ENCODE measurements at places on chromosomes 5 and 9. TPM values are rescaled to one million over a fixed set of nuclear protein-coding genes. Genes with fewer than 3 reads are reported as not detected.

DNA sequence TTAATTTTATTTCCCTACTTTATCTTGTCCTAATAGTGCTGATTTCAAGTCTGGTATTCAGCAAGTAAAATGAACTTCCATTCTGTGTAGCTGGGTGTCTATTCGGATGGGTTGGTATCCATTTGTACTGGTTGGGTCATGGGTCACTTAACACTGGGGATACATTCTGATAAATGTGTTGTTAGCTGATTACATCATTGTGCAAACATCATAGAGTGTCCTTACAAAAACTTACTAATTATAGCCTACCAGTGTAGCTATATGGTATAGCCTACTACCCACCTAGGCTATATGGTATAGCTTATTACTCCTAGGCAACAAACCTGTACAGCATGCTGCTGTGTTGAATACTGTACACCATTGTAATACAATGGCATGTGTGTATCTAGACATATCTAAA, 1373.7 kb upstream of the DMAC1 start:
- DNase-seq, result no peak

GRCh38 chr5:78077369-78078068, 217.0 kb downstream of the AP3B1 start:
- DNase-seq, result no peak

DNA sequence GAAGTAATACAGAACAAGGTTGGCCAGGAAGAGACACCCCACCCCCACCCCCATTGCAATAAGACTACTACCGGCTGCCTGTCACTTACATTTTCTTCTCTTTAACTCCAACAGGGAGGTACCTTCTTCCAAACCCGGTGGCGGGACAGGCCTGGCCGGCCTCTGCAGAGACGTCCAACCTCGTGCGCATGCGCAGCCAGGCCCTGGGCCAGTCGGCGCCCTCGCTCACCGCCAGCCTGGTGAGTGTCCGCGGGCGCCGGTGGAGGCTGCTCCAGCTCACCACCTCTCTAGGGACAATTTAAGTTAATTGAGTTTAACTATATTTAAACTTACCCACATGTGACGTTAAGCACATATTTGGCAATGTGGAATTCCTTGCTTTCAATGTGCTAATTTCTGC, 192.4 kb downstream of the MAST4 start:
- DNase-seq, result no peak

DNA sequence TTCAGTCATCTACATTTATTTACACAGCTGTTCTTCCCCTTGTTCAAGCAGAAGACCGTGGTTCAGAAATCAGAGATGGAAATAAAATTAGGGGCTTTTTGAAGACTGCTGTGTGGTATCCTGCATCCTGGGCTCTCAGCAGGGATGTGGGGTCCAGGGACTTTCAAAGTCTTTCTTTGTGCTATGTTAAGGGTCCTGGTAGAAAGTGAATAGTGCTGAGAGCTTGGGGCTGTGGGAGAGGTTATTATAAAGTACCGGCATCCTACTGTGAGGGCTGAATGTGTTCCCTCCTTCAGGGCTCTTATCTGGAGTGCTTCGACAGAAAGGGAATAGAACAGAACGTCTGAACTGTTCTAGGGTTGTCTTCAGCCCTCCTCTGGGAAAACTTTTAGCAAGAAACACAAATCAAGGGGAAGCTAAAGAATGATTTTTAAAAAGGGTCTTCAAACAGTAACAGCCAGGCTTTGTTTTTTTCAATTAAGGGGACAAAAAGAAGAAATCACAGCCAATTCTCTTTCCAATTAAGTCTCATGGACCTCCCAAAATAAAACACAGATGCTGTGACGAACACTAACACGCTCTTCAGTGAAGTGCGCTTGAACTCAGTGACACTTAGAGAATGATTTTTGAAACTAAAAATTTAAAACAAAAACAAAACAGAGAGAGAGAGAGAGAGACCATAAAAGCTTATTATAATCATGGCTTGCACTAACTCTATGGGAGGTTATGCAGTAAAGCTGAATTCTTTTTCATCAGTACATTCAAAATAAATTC, 15.7 kb upstream of the SLC1A3 start:
- DNase-seq, result no peak

DNA sequence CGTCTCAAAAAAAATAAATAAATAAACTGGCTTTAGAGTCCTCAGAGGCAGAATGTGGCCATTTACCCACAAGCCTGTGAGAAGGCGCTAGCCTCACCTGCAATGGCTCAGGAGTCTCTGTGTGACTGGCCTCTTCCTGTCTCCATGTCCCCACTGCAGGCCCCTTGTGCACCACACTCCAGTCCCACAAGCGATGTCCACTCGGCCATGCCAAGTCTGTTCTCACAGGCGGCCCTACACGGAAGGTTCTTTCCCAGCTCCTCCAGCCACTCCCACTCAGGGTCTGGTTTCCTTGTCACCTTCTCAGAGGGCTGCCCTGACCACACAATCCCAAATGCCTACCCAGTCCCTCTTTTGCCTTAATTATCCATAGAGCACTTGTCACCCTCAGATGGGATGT, 38.2 kb downstream of the POLR1E start:
- DNase-seq, result no peak

DNA sequence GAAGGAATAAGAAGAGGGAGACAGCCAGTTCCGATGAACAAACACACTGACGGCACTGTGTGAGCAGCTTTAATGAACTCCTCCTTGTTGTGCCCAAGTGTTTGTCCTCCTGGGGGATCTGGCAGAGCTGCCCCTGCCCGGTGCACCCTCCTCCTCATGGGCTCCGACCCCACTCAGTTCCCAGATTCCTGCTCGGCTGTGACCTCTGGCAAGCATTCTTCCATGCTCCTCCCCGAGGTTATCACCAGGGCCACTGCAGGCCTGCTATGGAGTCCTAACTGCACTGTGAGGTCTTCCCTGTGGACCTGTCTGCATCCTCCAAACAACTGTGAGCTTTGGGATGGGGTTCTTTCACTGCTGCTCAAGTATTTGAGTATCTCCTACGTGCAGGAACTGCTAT, 142.2 kb downstream of the DCP2 start:
- DNase-seq, result no peak

DNA sequence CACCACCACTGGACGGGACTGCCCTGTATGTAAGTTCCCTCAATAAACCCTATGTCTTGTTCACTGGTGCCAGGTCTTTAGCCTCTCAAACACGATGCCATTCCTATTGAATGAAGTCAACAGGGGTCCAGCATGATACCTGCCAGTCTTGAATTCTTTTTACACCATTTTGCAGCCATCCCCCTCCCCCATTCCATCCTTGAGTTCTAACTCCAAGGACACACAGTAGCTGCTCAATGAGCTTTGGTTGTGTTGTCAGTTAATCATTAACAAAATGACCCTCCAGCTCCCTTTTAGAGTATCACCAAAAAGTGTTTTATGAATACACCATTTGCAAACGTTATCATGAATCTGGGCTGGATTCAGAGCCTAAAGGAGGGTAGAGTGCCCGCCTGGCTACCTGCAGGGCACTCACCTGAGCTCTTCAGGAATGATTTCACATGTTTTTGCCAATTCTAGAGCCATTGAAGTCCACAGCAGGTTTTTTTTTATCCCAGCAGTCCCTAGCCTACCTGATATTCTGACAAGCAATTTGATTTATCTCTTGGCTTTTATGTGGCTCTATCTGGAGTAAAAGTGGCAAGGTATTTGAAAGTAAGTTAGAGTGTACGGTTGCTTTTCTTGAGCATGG, 271.8 kb downstream of the SMARCA2 start:
- DNase-seq, result no peak

GRCh38 chr9:14258156-14258555, 55.8 kb downstream of the NFIB start:
- DNase-seq, result no peak

DNA sequence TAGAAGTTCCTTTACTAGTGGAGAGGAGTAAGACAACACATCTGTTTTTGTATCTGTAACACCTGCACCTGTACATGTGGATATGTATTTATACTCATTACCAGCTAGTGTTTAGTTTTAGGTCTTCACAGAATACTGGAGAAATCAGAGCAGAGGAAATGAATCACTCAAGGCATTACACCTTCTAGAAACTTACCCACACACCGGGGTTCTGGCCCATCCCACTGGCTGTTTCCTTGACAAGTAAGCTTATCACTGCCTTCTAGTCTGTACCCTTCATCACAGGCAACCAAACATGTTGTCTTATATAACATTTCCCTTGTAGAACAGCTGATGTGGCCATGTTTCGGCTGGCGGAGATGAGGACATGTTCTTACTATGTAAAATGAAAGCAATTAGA, 76.7 kb downstream of the SVEP1 start:
- DNase-seq, result no peak

- DNase-seq, result no peak
Observed at GRCh38 chr9:121880343-121880898, 212.7 kb downstream of the TTLL11 start.

- no peak for DNase-seq
Observed at GRCh38 chr5:173094012-173094661, 38.0 kb downstream of the CREBRF start.

- no peak for DNase-seq
Observed at GRCh38 chr5:131186561-131187256, 16.0 kb downstream of the LYRM7 start.

DNA sequence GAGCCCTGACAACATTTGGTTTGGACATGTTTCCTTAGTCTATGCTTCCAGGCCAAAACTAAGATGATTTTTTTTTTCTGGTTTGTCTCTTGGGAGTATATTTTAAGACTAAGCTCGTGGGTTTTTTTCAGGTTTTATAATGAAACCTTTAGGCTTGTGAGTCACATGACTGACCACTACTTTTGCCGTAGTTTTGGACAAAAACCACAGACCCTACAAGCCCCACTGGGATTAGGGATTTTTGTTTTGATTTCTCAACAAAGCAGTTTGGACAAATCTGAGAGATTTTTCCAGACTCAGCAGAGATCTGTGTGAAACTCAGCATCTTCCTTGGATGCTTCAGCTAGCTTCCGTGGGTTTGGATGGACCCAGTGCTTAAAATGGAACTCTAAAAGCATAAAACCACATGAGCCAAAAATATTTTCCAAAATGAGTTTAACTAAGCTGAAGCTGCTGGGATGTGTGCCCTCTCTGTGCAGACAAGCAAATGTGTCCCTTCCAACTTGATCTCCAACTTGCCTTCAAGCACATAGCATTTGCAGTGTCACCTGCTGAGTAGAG, 70.3 kb upstream of the SMIM15 start:
- no peak for DNase-seq

Gene GALNT12
- total RNA-seq, result 0.89 TPM

Gene SLC36A2
- total RNA-seq, result not detected

Gene FCN2
- total RNA-seq, result not detected

Gene THBS4
- total RNA-seq, result 4.5 TPM

Gene HSDL2
- 102 TPM for total RNA-seq

Gene DNAI1
- total RNA-seq, result not detected

Gene GALNT10
- total RNA-seq, result 15.4 TPM

Gene PCDHGA11
- 3.1 TPM for total RNA-seq

Gene SHISAL2B
- total RNA-seq, result not detected

Gene GBGT1
- 12.4 TPM for total RNA-seq

Data from right cardiac atrium (tissue), 5 donors.